ENCODE measurements at places on chromosomes 4 and X. TPM values are rescaled to one million over a fixed set of nuclear protein-coding genes. Genes with fewer than 3 reads are reported as not detected.
A peak's percentile ranks its signal among the peaks of the same experiment; 100 is the strongest.

DNA sequence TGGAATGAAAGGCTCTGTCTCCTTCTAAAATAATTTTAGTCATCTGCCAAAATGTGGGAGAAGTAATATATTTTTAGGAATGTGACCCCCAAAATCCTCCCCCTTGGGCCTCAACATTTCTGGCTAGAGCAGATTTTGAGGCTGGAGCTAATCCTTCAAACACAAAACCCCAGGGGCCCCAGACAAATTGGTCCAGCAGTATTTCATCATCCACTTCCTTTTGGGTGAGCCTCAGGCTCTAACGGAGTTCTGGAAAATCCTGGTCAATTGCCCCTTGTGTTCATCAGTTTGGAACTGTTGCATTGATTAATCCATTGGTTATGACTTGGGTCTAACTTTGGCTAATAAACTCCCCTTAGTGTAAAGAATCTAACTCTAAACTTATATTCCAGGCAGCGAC, 67.4 kb upstream of the PCDH19 start:
- no peak for DNase-seq

DNA sequence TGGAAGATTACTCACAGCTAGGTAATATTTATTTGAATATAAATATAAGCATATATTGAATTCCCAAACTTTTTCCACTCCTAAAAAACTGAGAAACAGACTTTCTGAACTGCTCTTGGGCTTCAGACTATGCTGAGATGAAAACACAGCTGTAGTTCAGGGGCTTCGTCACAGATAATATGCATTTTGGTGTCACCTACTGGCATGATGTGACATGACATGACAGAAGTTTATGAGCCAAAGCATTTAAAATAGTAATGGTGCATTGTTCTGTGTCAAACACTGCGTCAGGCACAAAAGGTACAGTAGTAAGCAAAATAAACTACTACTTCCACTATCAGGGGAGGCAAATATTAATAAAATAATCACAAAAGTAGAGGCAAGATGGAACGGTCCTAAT, 171.3 kb downstream of the BTC start:
- DNase-seq: no peak

- DNase-seq: no peak
These were observed 79.4 kb downstream of the FAT1 start for GRCh38 chr4:186644311-186644638.

DNA sequence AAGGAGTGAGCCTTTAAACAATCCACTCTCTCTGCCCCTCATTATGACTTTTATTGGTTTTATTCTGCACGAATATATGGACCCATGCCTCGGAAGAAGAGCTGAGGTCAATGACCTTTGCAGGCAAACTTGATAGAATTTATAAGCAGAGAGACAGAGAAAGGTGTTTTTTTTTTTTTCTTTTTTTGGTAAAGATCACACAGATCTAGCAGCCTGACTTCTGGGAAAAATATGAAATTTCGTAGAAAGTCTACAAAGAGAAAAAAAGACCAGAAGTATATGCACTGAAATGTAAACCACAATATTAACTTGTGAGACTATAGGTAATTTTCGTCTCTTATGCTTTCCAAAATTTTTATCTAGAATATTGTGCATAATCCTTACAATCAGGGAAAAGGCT, 61.6 kb downstream of the LEF1 start:
- DNase-seq: no peak

GRCh38 chrX:154040307-154040756, 20.6 kb upstream of the IRAK1 start:
- peak; percentile 89 for DNase-seq

DNA sequence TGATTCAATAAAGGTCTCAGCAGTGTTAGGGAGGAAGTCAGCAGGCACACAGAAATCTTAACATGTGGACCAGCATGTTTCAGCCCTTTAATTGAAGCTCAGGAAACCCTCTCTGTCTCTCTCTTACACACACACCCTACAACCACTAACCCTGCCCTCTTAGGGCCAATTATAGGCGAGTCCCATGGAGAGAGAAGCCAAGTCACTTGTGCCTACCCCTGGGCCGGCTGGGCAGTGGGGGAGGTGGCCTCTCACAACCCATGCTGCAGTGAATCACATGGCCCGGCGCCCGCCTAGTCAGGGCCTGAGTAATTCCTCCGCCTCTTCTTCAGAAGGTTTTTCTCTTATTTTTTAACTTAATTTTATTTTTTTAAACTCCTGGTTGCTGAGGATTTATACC, 3.7 kb downstream of the FGD1 start:
- DNase-seq: no peak

DNA sequence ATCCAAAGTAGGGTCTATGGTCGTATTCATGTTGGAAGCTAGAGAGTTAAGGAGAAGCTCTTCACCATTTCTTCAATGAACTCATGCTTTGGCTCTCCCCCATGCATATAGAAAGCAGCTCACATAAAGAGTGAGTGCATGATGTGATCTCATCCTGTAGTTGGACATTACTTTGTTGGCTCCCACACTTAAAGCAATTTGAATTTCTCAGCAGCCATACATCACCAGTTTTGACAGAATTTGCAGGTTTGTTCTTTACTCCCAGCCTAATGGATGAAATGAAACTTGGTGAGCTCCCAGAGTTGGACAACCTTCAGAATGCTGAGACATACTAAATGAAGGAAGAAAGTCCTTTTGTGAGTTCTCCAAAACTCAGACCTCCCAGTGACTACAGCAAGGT, 613.5 kb downstream of the IQCM start:
- no peak for DNase-seq

- no peak for DNase-seq
These were observed 130.8 kb downstream of the BANK1 start for GRCh38 chr4:101921370-101921769.

DNA sequence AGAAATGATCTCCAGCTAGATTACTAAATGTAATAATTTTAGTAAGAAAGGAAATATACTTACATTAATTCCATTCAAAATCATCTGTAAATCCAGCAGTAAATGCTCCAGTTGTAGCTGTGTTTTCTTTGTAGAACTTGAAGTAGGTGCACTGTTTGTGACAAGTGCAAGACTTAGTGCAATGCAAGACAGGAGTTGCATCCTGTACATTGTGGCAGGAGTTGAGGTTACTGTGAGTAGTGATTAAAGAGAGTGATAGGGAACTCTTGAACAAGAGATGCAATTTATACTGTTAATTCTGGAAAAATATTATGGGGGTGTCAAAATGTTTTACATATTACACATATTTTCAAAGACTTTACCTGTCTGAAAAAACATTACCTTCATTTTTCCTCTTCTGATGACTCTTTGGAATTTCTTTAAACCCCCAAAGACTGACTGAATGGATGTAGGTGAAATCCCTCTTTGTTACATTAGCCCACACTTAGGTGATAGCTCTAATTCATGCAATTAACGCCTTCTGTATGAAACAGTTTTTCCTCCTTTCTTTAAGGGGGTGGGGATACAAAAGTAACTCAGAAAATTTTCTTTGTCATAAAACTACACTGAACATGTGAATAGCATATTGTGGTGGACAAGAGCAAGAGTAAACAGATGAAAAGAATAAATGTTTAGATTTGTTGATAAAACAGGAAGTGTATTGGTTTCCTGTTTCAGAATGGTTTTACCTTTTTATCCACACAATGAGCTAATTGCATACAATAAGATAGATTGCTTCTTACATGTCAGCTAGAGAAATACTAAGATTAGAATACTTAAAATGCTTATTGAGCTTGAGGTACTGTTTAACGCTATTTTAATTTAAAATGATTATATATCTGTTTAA, at the start of gene IL2:
IL2 (minus strand) TSS at position 495 of the 886 bp plus-strand sequence; CDS start at position 210, 285 bp downstream.
- DNase-seq: no peak

DNA sequence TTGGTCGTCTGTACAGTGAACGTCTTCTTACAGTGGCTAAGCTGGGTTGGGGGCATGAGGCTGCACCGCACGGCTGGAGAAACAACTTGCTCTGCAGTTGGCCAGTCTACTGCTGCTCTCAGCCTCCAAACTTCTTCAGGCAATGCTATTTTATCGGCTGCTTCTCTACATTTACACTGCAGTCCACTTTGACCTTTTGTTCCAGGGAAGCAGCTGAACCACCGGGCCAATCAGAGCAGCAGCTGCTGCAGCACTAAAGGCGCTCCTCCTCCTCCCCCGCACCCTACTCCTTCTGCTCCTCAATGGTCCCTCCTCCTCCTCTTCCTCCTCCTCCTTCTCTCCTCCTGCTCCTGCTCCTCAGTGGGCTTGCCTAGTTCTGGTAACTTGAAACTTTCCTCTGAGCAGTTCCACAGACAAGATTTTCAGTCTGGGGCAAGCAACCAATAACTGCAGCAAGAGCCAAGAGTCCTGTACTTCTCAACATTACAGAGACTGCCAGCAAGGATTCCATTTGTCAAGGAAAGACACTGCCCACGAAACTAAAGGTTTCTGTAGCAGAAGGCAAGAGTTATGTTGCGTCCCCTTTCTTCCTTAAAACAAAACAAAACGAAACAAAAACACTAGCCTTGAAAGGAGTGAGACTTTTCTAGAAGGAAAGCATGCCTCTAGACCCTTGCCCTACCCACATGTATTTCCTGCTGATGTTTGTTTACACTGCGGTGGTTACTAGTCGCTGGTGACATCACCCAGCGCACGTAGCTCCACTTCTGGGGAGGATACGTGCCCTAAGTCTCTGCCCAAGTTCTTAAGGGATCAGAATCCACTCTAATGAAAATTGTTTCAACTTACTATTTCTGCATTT, 125.7 kb upstream of the NAP1L5 start:
- peak; percentile 69 for DNase-seq

DNA sequence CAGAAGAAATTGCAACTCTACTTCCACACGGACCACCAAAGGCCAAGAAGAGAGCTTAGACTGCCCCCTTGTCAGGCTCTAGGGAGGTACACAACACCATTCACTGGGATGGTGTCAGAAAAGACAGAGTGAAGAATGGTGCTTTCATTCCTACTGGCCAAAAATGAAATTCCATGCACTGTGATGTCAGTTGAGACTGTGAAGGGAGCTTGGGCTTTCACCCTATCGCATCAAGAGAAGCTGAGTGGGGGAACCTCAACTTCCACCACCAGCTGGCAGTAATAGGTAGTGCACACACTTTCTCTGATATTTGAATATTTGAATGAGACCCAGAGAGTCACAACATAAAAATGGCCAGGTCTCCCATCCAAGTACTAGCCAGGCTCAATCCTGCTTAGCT, 65.9 kb downstream of the ZNF711 start:
- no peak for DNase-seq

DNA sequence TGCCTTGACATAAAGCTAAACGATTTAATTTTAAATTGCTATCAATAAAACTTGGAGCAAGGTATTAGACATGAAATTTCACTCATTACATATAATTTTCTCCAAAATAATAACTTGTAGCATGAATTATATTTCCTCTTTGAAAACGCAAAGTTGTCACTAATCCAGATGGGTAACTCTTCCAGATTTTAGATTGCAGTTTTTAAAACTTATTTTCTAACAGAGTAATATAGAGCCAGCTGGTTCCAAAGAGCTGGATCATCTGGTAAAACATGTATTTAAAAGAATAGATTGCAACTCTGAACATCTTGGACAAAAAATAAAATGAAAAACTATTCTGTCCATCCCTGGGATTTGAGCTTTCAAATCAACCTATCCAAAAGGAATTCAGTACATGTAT, 238.2 kb upstream of the INTU start:
- DNase-seq: no peak

- DNase-seq: no peak
These were observed 112.9 kb upstream of the NOCT start for GRCh38 chr4:138902705-138903104.

- no peak for DNase-seq
These were observed 57.1 kb downstream of the RELL1 start for GRCh38 chr4:37628977-37629609.

GRCh38 chrX:55135171-55135570, 46.4 kb downstream of the PAGE2 start:
- no peak for DNase-seq

DNA sequence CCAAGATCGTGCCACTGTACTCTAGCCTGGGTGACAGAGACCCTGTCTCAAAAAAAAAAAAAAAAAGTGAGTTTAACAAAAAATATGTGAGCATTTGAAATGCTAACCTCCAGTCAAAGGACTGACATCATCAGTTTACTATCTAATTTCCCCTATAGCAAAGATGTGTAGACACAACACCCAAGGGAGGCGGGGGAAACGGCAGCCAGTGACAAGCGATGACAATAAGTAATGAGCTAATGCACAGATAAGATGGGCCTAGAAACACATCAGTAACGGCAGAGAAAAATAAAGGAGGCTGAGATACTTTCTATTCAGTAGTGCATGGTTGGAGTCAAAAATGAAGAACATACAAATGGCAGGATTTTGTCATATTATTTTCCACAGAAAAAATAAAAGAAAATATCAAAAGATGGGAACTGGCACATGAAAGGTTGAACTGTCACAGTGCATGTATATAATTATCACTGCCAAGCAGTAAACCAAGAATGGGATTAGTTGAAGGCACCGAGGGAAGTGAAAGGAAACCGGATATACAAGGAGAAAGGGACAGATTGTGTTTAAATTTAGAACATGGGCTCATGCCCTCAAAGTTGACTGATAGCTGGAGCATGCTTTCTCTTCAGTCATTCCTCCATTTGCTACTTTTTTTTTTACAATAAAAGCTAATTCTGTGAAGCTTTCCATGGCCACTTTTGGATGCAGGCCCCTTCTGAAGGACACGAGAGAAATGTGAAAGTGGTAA, 41.8 kb downstream of the IGFBP7 start:
- no peak for DNase-seq

DNA sequence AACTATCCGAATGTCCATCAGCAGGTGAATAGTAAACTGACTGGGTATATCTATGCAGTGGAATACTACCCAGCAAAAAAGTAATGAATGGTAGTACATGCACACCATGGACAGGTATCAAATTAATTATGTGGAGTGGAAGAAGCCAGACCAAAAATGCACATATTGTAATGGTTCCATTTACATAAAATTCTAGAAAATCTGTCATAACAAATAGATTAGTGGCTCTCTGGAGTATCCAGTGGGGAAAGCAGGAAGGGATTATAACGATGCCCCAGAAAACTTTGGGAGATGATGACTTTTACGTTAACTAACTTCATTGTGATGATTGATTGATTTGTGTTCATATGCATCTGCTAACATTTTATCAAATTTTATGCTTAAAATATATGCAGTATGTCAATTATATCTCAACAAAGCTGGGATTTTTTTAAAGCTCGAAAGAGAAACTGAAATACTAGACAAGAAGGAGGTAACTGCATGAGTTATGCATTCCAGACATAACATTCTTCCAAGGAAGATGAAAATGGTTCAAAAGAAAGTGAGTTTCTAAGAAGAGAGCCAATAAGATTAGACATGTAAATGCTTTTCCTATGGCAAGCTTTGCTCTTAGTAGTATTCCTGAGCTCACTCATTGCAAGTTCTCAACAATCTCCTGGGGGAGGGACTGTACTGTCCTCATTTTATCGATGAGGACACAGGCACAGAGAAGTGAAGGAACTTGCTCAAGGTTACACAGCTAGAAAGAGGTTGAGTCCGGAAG, 58.6 kb upstream of the MSX1 start:
- no peak for DNase-seq

Gene ARHGEF6
- 3.0 TPM for polyA plus RNA-seq

Gene HOPX
- polyA plus RNA-seq: not detected

Gene PDZD4
- polyA plus RNA-seq: 0.82 TPM

Gene CASP6
- 31.6 TPM for polyA plus RNA-seq

Gene TLR10
- not detected for polyA plus RNA-seq
